ENCODE measurements at places on chromosomes 11 and 22.

GRCh38 chr22:48004038-48004437 is 1241.6 kb downstream of the TBC1D22A start:
- no peak for DNase-seq

DNA sequence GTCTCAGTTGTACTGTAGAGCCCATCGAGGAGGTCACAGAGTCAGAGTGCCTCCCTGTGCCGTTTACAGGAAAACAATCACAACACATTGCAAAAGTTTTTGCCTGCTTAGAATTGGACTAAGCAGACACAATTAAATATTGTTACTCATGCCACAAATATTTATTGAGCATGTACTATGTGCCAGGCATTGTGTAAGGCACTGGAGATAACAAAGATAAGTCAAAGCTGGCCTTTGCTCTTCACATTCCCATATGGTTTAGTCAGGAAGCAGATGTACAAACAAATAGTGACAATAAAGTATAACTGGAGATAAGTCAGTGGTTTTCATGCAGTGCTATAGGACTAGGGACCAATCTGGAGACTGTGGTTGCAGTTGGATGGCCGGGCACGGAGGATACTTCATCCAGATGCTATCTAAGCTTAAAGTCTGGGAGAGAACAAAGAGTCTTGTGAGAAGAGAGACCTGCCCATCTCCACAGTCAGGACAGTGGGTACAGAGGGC is 550.7 kb downstream of the INSC start:
- DNase-seq = no peak

DNA sequence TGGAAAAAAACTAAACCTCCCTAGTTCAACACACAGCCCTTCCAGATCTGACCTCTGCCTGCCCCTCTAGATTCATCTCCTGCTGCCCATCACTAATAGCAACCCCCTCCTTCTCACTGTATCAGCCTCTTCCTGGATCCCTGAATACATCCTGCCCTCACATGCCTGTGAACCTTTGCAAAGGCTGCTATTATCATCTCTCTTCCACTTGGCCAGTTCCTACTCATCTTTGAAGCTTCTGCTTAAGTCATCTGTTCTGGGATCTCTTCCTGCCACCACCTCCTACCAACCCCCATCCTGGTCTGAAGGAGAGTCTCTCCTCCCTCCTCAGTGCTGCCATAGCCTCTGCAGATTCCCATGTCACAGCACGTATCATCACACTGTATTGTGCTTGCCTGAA is 38.0 kb upstream of the AMOTL1 start:
- DNase-seq = no peak

- no peak for DNase-seq
These were observed 19.8 kb upstream of the CCDC89 start for GRCh38 chr11:85705800-85706199.

GRCh38 chr11:34242037-34242625 is 115.7 kb downstream of the ABTB2 start:
- DNase-seq = peak; percentile 95

DNA sequence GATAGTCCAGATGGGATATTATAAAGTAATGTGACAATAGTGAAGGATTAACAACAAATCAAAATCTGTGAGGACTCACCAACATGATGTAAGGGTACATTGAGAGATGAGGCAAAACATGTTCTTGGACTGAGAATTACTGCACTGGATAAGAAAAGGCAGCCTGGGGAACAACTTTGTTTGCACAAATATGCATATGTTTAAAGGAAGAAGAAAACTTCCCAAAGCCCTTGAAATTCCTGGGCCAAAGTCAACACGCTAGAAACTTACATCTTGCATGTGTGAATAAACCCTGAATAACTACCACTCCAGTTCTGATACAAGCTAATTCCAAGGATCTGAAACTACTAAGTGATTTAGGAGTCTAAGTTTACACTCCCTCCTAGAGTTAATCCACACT is 1.1 kb downstream of the OR52A5 start:
- DNase-seq = no peak

DNA sequence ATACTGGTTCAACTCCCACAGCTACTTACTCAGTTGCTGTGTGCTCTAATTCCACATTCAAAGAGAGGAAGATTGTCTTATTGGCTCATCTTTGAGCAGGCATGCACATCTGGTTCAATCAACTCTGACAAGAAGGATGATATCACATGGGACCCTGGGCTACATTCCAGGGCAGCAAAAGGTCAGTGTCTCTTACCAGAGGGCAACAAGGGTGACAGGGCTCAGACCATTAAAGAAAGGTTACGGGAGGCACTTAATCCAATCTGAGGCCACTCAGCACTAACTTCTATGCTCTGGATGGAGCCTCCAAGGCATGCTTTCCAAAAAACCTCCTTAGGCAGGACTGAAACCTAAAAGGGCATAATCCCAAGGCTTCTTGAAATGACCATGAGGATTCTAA is 549.4 kb upstream of the API5 start:
- DNase-seq = no peak

DNA sequence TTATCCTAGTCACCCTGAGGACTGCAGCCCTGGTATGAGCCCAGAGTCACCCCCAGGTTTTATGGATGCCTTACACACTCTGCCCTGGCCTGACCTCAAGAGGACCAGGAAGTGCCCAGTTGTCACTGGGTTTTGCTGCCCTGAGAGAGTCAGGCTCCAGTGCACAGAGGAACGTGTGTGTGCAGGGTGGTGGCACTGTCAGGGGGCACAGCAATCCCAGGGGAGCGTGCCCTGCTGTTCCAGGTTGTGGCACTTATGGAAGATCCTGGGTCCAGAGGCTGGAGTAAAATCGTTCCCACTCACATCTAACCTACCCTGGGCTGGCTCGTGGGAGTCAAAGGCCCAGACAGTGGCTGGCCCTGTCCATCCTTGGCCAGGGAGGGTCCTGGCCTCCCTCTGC is 7.6 kb downstream of the APOBEC3A start:
- DNase-seq = no peak

DNA sequence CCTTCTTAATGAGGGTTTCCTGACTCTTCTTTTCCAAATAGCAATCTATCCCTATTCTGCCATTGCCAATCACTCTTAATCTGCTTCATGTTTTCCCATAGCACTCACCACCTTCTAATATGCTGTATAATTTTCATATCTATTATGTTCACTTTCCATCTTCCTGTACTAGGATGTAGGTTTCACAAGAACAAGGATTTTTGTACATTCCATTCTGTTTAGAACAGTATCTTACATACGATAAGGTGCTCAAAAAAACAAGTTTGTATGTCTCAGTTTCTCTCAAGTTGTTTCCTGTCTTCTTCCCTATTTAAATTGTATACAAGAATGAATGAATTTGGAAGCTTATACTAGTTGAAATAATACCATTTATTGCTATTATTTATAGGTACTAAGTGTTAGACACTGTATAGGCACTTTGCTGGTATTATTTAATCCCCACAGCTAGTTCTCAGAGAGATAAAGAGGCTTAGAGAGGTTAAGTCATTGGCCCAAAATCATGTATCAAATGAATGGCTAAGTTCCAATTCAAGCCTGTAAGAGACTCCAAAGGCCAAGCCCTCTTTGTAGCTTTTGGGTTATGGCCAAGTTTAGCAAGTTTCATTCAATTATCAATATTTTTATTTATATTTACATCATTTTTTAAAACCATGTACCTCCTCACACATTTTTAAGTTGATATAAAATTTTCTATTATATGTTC is 134.7 kb downstream of the PAX6 start:
- DNase-seq = no peak

DNA sequence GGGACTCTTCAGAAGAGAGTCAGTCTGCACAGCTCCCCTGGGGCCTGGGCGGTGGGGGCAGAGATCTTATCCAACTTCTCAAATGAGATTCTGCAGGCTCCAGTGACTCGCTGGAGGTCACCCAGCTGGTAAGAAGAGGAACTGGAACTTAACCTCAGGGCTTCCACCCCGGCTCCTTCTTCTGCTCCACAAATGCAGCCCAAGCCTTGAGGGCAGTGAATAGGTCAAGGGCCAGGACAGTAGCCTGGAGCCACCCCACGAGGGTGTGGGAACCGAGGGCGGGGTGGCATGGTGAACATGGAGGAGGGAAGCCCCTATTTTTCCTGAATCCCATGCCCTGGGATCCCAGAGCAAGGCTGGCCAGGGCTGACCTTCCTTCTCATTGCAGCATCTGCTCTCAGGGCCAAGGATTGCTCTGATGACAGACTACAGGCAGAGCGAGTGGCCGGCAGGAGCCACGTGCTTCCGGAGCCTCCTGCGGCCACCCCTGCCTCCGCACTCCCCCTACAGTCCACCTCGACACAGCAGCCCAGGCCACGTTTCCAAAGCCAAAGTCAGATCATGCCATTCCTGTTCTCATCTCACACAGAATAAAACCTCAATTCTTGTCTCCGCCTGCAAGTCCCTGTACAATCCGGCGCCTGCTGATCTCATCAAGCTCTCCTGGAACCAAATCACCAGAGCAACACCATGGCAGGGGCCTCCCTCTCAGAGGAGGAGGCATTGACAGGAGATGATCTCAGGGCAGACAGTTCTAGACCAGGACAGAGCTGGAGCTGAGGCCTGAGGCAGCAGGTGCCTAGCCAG is 21.1 kb upstream of the UPK3A start:
- DNase-seq = peak; percentile 51

- DNase-seq = peak; percentile 59
These were observed 152.0 kb upstream of the SYN3 start for GRCh38 chr22:33209930-33210784.

GRCh38 chr11:28257761-28258160 is 149.6 kb downstream of the METTL15 start:
- DNase-seq = no peak

GRCh38 chr11:110469127-110469526 is 39.4 kb downstream of the FDX1 start:
- DNase-seq = no peak

All from hematopoietic multipotent progenitor cell treated with erythropoietin and hydrocortisone succinate and interleukin-3 and kit ligand, for 8 days (in vitro differentiated cells).